ENCODE measurements at places on chromosomes 13 and 19. TPM values are rescaled to one million over a fixed set of nuclear protein-coding genes. Genes with fewer than 3 reads are reported as not detected.

- H3K27ac ChIP-seq, result no peak overlapping the region
- DNase-seq, result no peak
- H3K27me3 ChIP-seq, result no peaks in the 10 kb centered on the region
- H3K4me3 ChIP-seq, result no peak overlapping the region
Measured at GRCh38 chr13:99559560-99559959, 58.3 kb downstream of the TM9SF2 start.

- no peak overlapping the region for H3K27ac ChIP-seq
- no peaks in the 10 kb centered on the region for H3K4me1 ChIP-seq
- H3K36me3 ChIP-seq, result no peaks in the 10 kb centered on the region
Measured at GRCh38 chr13:74620308-74620707, 486.1 kb upstream of the KLF12 start.

DNA sequence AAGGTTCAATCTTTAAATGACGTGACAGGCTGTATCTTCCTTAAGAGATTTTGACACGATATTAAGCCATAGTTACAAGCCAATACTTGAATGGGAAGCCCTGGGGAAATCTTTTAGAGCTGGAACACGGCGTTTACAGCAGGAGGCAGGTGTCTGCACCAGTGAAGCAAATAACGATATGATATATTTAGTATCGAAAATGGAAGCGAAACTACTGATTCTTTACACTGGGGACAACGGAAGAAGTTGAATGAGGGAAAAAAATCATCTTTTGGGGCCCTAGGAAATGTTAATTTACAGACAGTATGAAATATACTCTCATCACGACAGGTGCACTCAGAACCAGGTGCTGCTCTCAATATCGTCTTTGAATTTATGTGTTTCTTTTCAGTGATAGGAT lies 793.9 kb upstream of the PCDH20 start:
- H3K4me1 ChIP-seq, result no peaks in the 10 kb centered on the region
- no peak for DNase-seq
- no peak overlapping the region for H3K4me3 ChIP-seq
- no peak overlapping the region for H3K27ac ChIP-seq

- H3K27ac ChIP-seq, result no peak overlapping the region
- DNase-seq, result peak; percentile 23
- no peaks in the 10 kb centered on the region for H3K4me1 ChIP-seq
Measured at GRCh38 chr13:32142956-32143375, 111.4 kb downstream of the FRY start.

DNA sequence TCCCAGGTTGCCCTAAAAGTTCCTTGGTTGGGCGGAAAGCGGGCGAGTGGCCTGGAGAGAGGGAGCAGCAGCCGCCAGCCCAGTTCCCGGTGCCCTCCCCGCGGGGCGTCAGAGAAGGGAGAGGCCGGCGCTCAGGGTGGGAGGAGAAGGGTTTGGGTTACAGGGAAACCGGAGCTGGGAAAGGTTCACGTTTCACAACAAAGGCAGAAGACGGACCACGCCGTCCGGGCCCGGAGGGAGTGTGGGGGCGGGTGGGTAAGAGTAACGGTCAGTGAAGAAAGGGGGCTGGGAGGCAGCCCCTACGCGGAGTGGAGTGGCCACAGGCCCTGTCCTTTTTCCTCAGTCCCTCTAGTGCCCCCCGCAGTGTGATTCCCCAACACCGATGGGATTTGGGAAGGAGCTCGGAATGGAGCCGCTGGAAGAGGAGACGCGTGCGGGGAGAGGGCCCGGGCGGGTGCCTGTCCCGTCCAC lies 1.6 kb downstream of the SIX5 start:
- H3K4me3 ChIP-seq, result peak overlapping the region; percentile 89
- DNase-seq, result peak; percentile 93
- peak overlapping the region; percentile 98 for H3K27ac ChIP-seq
- peaks cover 71% of the 10 kb centered on the region for H3K4me1 ChIP-seq

DNA sequence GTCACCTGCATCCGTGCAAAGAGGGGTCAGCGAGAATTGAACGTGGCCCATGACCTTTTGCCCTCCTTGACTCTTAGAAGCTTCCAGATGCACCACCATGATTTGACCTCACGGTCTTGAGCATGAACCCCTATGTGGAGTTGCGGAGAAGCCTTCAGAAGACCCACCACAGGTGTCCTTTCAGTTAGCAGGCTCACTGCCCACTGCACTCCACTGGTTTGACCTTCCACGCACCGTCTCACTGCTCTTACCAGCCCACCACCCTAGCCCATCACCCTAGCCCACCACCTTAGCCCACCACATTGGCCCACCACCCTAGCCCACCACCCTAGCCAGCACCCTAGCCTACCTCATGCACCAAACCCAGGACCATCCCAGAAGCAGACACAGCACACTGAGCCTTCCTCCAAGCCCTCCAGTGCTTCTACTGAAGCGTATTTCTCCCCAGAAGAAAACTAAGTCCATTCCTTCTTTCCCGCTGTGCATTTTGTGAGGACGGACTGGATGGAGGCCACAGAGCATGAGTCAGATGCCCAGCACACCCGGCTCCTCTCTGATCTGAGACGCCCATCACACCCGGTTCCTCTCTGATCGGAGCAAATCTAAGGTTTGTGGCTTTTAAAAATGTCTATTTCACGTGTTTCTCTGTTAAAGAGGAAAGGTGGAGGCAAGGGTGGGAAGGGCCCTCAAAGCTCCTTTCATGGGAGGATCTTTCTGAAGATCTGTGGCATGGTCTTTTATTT lies 45.8 kb downstream of the SOX1 start:
- peaks cover 5% of the 10 kb centered on the region for H3K4me1 ChIP-seq
- H3K27me3 ChIP-seq, result peaks cover 59% of the 10 kb centered on the region
- H3K27ac ChIP-seq, result no peak overlapping the region
- H3K36me3 ChIP-seq, result no peaks in the 10 kb centered on the region
- no peak for DNase-seq

DNA sequence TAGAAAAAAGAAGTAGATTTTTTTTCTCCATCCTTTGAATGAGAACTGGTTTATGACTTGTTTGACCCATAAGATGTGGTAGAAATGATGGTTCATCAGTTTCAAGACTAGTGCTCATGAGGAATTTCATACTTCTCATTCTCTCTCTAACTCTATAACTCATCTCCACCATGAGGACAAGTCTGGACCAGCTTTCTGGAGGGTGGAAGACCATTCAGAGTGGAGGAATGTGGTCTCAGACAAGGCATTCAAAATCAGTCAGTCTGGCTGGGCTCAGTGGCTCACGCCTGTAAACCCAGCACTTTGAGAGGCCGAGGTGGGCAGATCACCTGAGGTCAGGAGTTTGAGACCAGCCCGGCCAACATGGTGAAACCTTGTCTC lies 3.5 kb upstream of the EID2 start:
- H3K4me1 ChIP-seq, result no peaks in the 10 kb centered on the region
- no peak for DNase-seq
- no peak overlapping the region for H3K27ac ChIP-seq
- no peaks in the 10 kb centered on the region for H3K36me3 ChIP-seq

DNA sequence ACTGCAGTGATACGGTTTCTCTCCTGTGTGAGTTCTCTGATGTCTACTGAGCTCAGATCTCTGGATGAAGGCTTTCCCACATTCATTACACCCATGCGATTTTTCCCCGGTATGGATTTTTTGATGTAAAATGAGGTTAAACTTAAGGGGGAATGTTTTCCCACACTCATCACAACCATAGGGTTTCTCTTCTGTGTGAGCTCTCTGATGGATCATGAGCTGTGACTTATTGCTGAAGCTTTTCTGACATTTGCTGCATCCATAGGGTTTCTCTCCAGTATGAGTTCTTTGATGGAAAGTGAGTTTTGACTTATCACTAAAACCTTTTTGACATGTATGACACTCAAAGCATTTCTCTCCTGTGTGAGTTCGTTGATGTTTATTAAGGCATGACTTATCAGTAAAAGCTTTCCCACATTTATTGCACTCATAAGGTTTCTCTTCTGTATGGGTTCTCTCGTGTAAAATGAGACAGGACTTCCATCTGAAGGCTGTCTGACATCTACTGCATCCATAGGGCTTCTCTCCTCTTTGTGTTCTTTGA lies 10.6 kb upstream of the ZNF649 start:
- H3K27ac ChIP-seq, result no peak overlapping the region
- H3K36me3 ChIP-seq, result no peaks in the 10 kb centered on the region
- no peaks in the 10 kb centered on the region for H3K27me3 ChIP-seq
- no peaks in the 10 kb centered on the region for H3K4me1 ChIP-seq

- no peaks in the 10 kb centered on the region for H3K36me3 ChIP-seq
- no peak overlapping the region for H3K4me3 ChIP-seq
- DNase-seq, result no peak
- no peak overlapping the region for H3K27ac ChIP-seq
- no peaks in the 10 kb centered on the region for H3K27me3 ChIP-seq
- H3K4me1 ChIP-seq, result no peaks in the 10 kb centered on the region
Measured at GRCh38 chr13:105660561-105660960, 874.9 kb downstream of the EFNB2 start.

DNA sequence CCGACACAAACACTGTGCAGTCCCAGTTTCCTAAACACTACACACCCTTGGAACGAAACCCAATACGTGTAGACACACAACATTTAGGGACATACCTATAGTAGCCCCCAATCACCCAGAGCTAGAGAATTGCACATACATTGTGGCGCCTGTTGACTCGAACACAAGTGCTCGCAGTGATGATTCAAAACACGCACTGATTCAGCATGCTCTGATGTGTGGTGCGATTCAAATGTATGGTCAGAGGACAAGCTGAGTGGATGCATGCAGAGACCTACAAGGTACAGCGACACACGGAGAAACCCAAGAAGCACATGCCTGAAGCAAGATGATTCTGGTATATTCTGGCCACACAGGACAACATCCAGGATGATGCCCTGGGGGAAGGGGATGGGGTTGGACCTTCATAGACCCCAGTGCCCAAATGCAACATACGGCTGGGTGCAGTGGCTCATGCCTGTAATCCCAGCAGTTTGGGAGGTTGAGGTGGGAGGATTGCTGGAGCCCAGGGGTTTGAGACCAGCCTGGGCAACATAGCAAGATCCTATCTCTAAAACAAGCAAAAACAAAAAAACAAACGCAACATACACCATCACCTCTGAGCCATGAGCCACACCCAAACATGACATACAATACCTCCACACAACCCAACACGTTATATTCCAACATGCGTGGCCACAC lies 997 bp upstream of the KCNN4 start:
- H3K27ac ChIP-seq, result no peak overlapping the region
- H3K27me3 ChIP-seq, result peaks cover 2% of the 10 kb centered on the region
- H3K36me3 ChIP-seq, result no peaks in the 10 kb centered on the region
- H3K4me3 ChIP-seq, result no peak overlapping the region

- H3K4me3 ChIP-seq, result no peak overlapping the region
- DNase-seq, result no peak
- H3K36me3 ChIP-seq, result peaks cover 2% of the 10 kb centered on the region
Measured at GRCh38 chr13:21541980-21542379, 62.0 kb downstream of the MICU2 start.

GRCh38 chr19:49609499-49610092 lies 18.6 kb downstream of the PRR12 start:
- H3K27ac ChIP-seq, result no peak overlapping the region
- peaks cover 3% of the 10 kb centered on the region for H3K4me1 ChIP-seq
- no peak overlapping the region for H3K4me3 ChIP-seq
- no peak for DNase-seq
- no peaks in the 10 kb centered on the region for H3K27me3 ChIP-seq
- H3K36me3 ChIP-seq, result peaks cover 70% of the 10 kb centered on the region

DNA sequence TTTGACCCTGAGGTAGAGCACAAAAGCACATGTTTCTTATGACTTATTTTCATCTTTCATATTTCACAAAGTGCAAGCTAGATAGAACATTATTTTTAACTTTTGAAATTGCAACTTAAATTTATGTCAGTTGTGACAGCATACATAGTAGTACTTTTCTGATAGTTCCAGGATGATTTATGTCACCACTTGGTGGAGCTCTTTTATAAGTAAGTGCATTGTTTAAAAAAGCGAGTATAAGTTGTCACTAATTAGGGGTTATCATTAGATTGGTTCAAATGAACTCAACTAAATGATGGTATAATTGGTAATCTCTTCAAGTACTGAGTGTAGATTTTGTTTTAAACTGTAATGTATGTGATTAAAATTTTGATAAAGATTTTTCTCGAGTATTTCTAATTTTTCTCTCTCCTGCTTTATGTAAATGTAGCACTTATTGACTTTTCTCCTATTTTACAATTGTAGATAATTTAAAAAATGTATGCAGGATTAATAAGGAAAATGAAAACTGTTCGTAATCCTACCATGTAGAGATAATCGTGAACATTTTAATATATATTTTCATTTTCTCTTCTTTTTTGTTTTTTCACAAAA lies 31.1 kb downstream of the RB1 start:
- no peak overlapping the region for H3K27ac ChIP-seq
- peaks cover 2% of the 10 kb centered on the region for H3K36me3 ChIP-seq
- no peak overlapping the region for H3K4me3 ChIP-seq
- peak; percentile 50 for DNase-seq
- no peaks in the 10 kb centered on the region for H3K4me1 ChIP-seq

GRCh38 chr13:60012488-60012887 lies 151.2 kb downstream of the DIAPH3 start:
- no peaks in the 10 kb centered on the region for H3K4me1 ChIP-seq
- H3K27ac ChIP-seq, result no peak overlapping the region
- no peak for DNase-seq

GRCh38 chr13:114157869-114158495 lies 21.1 kb upstream of the CFAP97D2 start:
- no peak overlapping the region for H3K4me3 ChIP-seq
- peaks cover 18% of the 10 kb centered on the region for H3K4me1 ChIP-seq
- H3K36me3 ChIP-seq, result no peaks in the 10 kb centered on the region

- no peaks in the 10 kb centered on the region for H3K27me3 ChIP-seq
- H3K27ac ChIP-seq, result no peak overlapping the region
- H3K4me3 ChIP-seq, result no peak overlapping the region
- DNase-seq, result peak; percentile 1
- H3K36me3 ChIP-seq, result peaks cover 22% of the 10 kb centered on the region
Measured at GRCh38 chr19:35786299-35787160, 11.2 kb downstream of the ARHGAP33 start.

GRCh38 chr19:56304243-56304642 lies 10.4 kb downstream of the ZSCAN5A start:
- H3K4me1 ChIP-seq, result no peaks in the 10 kb centered on the region
- H3K27me3 ChIP-seq, result no peaks in the 10 kb centered on the region
- no peak for DNase-seq
- no peak overlapping the region for H3K27ac ChIP-seq
- peaks cover 18% of the 10 kb centered on the region for H3K36me3 ChIP-seq

- no peaks in the 10 kb centered on the region for H3K27me3 ChIP-seq
- no peak overlapping the region for H3K27ac ChIP-seq
- no peaks in the 10 kb centered on the region for H3K36me3 ChIP-seq
- no peak overlapping the region for H3K4me3 ChIP-seq
- no peak for DNase-seq
- no peaks in the 10 kb centered on the region for H3K4me1 ChIP-seq
Measured at GRCh38 chr13:71359641-71360040, 507.4 kb downstream of the DACH1 start.

- no peaks in the 10 kb centered on the region for H3K4me1 ChIP-seq
- H3K27ac ChIP-seq, result no peak overlapping the region
- no peak for DNase-seq
- no peaks in the 10 kb centered on the region for H3K36me3 ChIP-seq
- no peak overlapping the region for H3K4me3 ChIP-seq
Measured at GRCh38 chr19:30824809-30825208, 452.6 kb downstream of the ZNF536 start.

GRCh38 chr13:89270736-89271135 lies 1599.6 kb downstream of the SLITRK5 start:
- H3K4me1 ChIP-seq, result no peaks in the 10 kb centered on the region
- no peaks in the 10 kb centered on the region for H3K36me3 ChIP-seq
- peak; percentile 86 for DNase-seq

The MAST1 gene
- total RNA-seq, result 0.09 TPM

The CCDC9 gene
- 7.1 TPM for total RNA-seq

The MAP4K1 gene
- total RNA-seq, result 0.89 TPM

The USP12 gene
- 17.6 TPM for total RNA-seq

The ZNF473 gene
- total RNA-seq, result 8.2 TPM

The ZNF135 gene
- total RNA-seq, result 11.7 TPM

The RNF225 gene
- total RNA-seq, result not detected

The SOX1 gene
- total RNA-seq, result 0.04 TPM

The IFNL1 gene
- total RNA-seq, result not detected

The F10 gene
- total RNA-seq, result 41.0 TPM

The STXBP2 gene
- total RNA-seq, result 1.6 TPM

The IGFL3 gene
- total RNA-seq, result not detected

The SLC25A41 gene
- total RNA-seq, result 0.22 TPM
